ENCODE measurements at places on chromosomes 2 and 18.

- DNase-seq, result no peak
Observed at GRCh38 chr18:29494371-29494770, 1317.4 kb upstream of the CDH2 start.

GRCh38 chr2:160062292-160063005 lies at the start of gene PLA2R1:
PLA2R1 (minus strand) TSS chr2:160062615; CDS start chr2:160062403, 212 bp downstream.
- no peak for DNase-seq

DNA sequence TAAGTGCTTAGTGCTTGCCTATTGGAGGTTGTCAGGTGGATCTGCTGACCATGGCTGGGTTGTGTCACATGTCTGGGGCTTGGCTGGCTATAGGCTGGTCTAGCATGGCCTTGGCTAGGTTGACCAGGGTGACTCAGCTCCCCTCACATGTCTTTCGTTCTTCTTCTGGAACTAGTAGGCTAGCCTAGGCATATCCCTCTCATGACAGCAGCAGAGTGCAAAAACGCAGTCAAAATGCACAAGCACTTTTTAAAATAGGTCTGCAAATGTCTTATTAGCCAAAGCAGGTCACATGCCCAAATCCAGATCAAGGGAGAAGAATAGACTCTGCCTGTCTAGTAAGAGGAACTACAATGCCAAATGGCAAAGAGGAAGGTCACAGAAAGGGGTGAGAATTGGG lies 179.7 kb upstream of the ACVR2A start:
- no peak for DNase-seq

DNA sequence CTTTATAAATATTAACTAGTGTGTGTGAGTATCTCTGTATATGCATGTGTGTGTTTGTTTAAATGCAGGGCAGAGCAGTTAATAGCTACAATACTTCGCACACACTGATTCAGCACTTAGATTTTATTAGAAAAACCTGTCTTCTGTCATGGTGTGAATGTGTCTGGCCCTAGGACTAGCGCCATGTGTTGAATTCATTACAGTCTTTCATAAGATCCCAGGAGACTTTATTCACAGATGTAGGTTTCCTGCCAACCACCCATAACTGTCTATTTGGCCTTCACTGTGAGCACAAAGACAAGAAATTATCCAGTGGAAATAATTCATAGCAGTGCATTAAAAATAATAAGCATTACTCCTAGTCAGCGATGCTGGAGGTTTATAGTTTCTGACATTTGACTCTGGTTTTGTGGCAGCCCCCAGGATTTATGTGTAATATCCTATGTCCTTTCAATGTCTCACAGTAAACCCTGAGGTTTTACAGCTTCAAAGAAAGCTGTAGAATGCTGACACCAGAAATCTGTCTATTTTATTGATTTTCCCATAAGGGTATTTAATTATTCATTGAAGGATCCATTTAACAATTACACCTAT lies 93.9 kb downstream of the ZNF804A start:
- no peak for DNase-seq

Measured in central memory CD4-positive, alpha-beta T cell (primary cell).